ENCODE measurements at places on chromosomes 4 and X. TPM values are rescaled to one million over a fixed set of nuclear protein-coding genes. Genes with fewer than 3 reads are reported as not detected.

DNA sequence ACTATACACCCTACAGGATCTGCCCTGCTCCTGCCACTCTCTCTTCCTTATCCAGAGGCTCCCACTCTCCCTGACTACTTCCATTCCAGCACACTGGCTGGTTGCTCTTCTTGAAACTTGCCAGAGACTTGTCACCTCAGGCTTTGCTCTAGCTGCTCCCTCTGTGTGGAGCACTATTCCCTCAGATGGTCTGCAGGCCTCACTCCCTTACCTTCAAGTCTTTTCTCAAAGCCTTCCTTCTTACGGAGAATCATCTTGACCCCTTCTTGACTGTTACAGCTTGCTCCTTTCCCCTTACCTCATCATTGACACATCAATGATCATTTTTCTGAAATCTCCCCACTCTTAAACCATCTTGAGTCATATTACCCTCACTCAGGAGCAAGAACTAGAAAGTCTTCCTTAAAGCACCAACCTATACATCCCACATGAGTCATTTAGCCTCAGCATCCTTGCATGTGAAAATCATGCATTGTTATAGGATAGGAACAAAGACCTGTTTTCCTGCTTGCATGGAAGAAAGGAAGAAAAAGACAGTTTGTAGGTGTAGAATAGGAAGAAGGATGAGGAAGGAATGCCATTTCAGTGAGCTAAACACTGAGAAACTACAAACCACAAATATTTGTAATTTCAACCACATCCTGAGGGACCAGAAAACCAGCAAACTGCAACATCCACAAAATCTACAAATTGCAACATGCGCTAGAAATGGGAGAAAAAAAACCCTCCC lies 55.7 kb downstream of the ANTXR2 start:
- DNase-seq: no peak

GALNTL6 gene
- not detected for total RNA-seq

PPEF1 gene
- not detected for total RNA-seq

TLR2 gene
- total RNA-seq: not detected

Measured in G401 (cell line).